ENCODE measurements at places on chromosomes 2 and 18. TPM values are rescaled to one million over a fixed set of nuclear protein-coding genes. Genes with fewer than 3 reads are reported as not detected.

GRCh38 chr2:137964859-137965459 is 686 bp downstream of the HNMT start:
- DNase-seq = no peak

- peak; percentile 91 for DNase-seq
These were observed 50.3 kb downstream of the ARL4C start for GRCh38 chr2:234446404-234447076.

GRCh38 chr2:133346654-133347053 is 221.6 kb downstream of the NCKAP5 start:
- no peak for DNase-seq

GRCh38 chr2:121877366-121877765 is 121.9 kb downstream of the TSN start:
- DNase-seq = no peak

DNA sequence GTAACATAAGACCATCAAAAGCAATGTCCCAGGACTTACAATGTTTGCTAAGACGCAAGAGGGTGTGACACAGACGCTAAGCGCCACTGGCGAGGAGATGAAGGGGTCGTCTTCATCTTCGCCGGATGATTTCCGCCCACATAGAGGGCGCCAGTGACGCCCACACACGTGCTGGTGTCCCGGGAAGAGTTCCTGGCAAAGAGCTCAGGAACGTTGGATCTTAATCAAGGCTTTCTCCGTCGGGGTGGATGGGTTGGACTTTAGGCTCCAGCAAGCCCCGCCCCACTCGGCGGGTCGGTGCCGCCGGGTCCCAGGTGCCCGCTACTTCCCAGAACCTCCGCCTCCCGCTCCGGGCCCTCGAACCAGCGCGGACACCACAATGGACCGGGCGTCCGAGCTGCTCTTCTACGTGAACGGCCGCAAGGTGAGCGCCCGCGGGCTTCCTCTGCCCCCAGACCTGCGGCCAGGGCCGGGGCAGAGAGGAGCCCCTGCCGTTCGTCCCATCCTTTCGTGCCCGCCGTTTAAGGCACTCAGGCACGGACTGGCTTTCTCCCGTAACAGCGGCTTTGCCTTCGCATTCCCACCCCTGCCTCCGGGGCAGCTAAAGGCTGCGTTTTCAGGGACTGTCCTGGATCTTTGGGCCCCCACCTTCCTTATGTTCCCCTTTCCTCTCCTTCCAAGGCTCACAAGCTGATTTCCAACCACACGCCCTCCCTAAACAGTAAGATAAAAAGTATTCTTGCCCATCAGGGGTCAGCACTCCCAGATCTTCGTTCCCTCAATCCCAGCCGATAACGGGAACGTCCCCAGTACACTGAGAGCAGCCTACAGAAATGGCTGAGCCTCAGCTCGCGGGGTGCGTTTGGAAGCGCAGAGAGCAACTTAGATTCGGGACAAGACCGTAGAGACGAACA is at the start of gene AOX1:
AOX1 (plus strand) TSS at position 285 of the 914 bp plus-strand sequence; CDS start at position 380, 95 bp downstream.
- DNase-seq = peak; percentile 62

DNA sequence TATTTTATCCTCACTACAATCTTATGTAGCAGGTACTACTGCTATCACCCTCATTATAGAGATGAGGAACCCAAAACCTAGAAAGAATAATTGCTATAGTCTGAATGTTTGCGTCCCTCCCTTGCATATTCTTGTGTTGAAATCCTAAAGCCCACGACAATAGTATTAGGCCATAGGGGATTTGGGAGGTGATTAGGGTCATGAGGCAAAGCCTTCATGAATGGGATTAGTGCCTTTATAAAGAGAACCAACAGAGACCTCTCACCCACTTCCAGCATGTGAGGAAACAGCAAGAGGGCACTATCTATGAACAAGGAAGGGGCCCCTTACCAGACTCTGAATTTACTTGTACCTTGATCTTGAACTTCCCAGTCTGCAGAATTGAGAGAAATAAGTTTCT is 500.3 kb upstream of the FAM98A start:
- DNase-seq = no peak

GRCh38 chr2:58794103-58794502 is 553.0 kb upstream of the FANCL start:
- DNase-seq = no peak

- no peak for DNase-seq
These were observed 670.2 kb upstream of the ZEB2 start for GRCh38 chr2:145190031-145190703.

- DNase-seq = no peak
These were observed 687.3 kb upstream of the FANCL start for GRCh38 chr2:58928391-58928790.

DNA sequence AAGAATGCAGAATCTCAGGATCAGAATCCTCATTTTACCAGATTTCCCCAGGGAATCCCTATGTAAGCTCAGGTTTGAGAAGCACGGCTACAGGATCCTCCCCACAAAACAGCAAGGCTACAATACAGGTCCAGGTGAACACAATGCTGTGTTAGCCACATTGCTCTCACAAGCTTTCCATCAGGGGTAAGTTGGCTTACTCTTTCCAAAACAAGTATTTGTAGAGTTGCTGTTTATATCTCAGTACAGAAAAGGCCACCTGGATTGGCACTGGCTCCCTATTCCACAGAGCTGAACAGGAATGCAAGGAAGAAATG is 11.0 kb downstream of the SPRED2 start:
- no peak for DNase-seq

TRABD2A gene
- 1.1 TPM for total RNA-seq

ENOSF1 gene
- total RNA-seq = 45.3 TPM

CXCR1 gene
- total RNA-seq = 1.8 TPM

SMAD4 gene
- total RNA-seq = 136 TPM

STARD6 gene
- not detected for total RNA-seq

HOXD8 gene
- total RNA-seq = 11.5 TPM

MC4R gene
- not detected for total RNA-seq

RAX gene
- not detected for total RNA-seq

CYS1 gene
- total RNA-seq = 11.4 TPM

EPHA4 gene
- total RNA-seq = 32.1 TPM
